ENCODE measurements at places on chromosomes 2 and 18.

GRCh38 chr2:216757532-216757931 is 62.2 kb upstream of the IGFBP5 start:
- no peak for DNase-seq

GRCh38 chr2:67802291-67802690 is 260.5 kb downstream of the C1D start:
- DNase-seq: no peak

DNA sequence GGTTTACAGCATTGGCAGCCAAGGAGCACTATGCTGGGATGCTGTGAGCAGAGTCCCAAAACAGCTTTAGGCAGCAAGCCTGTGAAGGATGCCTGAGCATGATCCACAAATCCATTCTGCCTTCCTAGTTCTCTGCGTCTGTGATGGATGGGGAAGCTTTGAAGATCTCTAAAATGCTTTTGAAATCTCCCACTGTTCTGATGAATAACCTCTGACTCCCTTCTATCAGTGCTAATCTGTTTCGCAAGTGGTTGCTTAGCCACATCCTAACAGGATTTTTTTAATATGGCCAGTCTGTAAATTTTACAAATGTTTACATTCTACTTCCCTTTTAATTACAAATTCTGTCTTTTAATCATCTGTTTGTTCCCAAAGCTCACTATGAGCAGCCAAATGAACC is 319.2 kb downstream of the GULP1 start:
- DNase-seq: no peak

DNA sequence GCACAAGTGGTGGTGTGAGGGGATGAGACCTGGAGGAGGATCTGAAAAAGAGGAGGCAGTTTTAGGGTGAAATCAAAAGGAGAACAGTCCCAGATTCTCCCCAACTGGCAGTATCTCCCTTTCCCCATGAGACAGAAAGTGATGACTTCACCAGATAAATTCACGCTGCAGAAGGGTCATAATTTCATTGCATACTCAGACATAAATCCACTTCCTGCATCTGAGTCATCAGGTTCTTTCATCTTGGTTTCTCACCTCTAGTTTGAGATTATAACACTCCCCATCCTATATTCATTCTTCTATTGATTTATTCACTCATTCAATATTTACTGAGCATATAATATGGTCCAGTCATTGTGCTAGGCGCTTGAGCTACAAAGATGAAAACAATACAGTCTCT is 64.7 kb downstream of the CCDC148 start:
- DNase-seq: no peak

GRCh38 chr2:106197878-106198277 is 3.8 kb upstream of the UXS1 start:
- DNase-seq: no peak

- DNase-seq: no peak
Observed at GRCh38 chr2:149579972-149580882, 7.3 kb downstream of the MMADHC start.

DNA sequence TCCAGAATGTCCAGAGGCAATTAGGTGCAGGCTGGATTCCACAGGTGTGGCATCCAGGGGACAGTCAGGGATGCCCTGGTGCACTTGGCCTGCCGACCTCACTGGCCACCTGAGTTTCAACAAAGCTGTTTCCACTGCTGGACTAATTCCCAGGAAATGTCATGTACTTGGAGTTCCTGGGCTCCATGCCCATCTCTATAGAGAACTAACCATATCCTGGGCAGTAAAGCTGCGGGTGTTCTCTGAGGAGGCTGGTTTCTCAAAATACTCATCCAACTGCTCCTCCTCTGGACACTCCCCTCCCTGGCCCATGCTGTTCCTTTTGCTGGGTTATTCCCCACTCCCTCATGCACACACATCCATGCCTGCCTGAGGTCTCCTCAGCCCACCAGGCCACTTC is 161.9 kb upstream of the SKOR2 start:
- no peak for DNase-seq

- no peak for DNase-seq
Observed at GRCh38 chr18:23073996-23074606, 61.2 kb upstream of the CABLES1 start.

GRCh38 chr2:42721898-42722297 is 42.0 kb downstream of the OXER1 start:
- no peak for DNase-seq

- DNase-seq: no peak
Observed at GRCh38 chr2:104816143-104816542, 37.8 kb upstream of the POU3F3 start.

- DNase-seq: no peak
Observed at GRCh38 chr18:36035253-36035652, 32.1 kb downstream of the RPRD1A start.

DNA sequence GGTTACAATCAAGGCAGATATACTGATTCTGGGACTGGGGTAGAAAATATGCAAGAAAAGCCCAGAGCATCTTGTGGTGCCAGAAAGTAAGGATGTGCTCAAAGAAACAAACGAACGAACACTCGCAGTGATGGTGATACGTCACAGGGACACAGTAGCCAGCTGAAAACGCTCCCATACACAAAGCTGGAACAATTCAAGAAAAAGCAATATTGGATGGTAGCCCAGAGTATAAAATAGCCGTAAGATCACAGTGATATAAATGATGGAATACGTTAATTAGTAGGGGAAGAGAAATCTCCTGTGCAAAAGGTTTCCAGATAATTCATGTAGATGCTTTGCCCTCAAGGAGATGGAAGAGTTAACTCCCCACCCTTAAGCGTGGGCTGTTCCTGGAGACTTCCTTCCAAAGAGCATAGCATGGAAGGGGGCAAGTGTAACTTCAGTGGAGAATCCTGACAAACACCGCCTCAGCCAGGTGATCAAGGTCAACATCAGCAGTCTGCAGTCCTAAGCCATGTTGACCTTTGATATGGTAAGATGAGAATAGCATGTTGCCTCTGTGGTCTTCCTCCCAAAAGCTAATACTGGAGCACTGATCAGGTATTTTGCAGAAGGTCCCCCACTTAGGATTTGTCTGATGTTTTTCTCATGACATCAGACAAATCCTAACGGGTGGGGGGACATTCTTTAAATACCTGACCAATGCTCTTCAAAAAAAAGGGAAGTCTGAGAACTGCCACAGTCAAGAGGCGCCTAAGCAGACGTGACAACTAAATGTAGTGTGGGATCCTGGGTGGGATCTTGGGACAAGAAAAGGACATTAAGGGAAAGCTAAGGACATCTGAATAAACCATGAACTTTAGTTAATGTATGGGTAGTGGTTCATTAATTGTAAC is 99.0 kb downstream of the NCK2 start:
- no peak for DNase-seq

GRCh38 chr18:5103693-5104092 is 93.4 kb downstream of the AKAIN1 start:
- DNase-seq: no peak

DNA sequence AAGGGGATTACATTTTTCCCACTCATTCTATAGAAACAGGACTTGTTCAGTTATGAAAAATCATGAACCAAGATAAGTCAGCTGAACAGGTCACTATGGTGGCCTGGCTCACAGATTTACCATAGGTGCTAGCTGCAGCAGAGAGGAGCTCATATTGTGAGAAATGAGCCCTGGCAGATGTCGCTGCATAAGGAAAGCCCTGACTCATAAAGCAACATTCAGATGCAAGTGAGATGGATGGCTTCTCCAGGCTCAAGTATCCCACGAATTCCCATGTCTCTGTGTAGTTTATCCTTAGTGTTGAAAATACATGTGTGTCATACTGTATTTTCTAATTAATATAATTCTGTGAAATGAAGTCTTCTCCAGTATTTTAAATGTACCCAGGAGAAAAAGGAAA is 115.0 kb upstream of the LHCGR start:
- DNase-seq: no peak

DNA sequence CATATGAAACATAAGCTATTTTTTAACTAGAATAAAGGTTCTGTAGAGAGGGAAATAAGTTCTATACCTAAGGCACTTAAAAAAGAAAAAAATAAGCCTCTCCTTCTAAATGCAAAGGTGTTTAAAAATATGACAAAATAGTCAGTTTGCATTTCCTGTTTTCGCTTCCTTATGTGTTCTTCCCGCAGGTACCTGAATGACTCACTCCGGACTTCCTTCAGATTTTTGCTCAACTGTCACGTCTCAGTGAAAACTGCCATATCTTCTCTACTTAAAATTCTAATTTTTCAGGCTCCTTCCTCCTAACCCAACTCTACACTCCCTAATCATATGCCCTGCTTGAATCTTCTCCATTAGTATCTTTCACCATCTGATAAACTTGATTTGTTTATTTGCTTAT is 1333.1 kb downstream of the LRP1B start:
- no peak for DNase-seq

DNA sequence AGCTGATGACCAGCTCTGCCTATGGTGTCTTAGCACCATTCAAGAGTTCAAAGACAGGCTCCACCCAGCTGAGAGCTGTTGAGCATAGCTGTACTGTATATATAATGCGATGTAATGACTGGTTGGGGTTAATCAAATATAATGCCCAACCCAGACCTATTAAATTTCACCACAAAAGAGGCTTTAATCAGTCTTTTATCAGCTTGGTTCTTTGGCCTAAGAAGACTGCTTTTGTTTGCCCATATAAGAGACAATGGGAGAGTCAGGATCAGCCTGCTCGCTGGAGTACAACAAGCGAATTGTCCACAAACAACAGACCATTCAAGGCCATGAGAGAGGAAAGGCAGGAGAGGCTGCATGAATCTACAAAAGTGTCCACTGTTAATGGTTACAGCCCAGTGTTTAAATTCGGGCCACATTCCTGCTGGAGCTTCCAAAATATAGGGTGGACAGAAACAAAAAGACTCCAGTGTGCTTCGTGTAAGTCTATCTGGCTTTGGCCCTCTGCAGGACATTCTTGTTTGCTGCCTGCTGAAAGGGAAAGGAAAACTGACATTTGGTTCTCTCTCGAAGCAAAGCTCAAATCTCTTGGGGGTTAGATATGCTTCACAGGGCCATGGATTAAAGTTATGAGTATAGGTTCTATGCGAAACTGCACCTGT is 299.0 kb upstream of the FBXO11 start:
- no peak for DNase-seq

DNA sequence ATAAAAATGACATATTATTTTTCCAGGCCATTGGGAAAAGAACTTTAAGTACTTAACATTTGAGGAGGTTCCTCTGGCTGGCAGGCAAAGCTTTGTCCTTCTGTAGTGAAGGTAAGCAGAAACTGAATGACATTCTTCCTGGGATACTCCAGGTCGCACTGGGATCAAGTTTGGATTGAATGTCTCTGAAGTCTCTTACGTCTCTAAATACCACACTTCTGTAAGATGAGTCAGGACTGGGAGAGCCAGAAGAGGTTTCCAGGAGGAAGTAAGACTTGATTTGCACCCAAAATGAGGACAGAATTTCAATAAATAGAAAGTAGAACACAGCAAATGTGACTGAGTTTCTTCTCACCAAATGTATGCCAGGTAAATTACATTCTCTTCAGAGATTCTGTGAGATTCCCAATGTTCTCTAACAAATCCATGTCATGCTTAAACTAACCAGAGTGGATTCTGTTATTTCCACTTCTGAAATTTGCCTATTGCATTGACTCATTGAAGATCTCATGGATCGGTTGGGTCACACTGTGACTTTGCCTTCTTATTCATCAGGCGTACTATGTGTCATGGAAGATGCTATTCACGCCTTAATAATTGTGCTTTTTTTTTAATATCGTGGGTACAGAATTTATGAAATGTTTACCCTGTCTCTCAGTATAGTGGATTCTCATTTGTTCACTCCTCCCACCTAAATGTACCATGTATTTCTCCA is 25.5 kb upstream of the VIT start:
- DNase-seq: no peak

- DNase-seq: no peak
Observed at GRCh38 chr2:179470089-179470488, 205.5 kb upstream of the SESTD1 start.

DNA sequence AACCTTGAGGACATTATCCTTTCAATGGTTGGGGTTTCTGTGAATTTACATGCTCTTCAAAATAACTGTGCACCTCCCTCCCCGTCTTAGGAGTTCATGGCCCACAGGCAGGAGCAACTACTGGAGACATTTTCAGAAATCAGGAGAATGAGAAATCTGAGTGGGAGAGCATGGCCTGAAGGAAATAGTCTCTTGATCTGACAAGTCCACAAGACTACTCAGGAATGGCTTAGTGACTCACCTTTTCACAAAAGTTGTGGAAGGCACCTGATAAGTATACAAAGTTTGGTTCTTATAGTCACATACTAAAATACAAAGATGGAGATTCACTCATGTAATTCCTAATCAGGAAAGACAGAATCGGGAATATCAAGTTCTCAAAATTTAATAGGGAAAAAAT is 83.6 kb upstream of the NCKAP5 start:
- DNase-seq: no peak

DNA sequence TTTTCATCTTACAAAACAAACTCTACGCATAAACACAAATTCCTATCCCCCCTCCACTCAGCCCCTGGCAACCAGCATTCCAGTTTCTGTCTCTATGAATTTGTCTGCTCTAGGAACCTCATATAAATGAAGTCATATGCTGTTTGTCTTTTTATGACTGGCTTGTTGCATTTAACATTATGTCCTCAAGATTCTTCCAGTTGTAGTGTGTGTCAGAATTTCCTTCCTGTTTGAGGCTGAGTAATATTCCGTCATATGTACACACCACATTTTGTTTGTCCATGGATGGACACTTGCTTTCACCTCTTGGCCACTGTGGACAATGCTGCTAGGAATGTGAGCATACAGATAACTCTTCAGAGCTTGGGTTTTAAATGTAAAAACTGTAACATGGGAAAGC is 272.1 kb downstream of the GBX2 start:
- DNase-seq: no peak

DNA sequence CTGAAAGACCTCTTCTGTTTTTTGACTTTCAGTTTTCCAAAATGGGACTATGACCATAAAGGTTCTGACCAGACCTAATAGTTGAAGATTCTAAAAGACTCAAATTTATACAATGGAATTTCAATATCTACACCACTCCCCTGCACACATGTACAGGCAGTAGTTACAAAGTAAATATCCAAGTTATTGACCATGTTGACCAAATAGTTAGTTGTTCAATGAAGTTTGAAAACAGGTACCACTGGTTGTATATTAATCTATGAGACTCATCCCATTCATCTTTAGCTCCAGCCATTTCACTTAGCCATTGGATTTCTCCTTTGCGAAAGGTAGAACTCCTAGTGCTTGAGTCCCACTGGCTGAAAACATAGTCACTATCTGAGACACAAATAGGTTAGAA is 277.4 kb downstream of the SETBP1 start:
- no peak for DNase-seq

DNA sequence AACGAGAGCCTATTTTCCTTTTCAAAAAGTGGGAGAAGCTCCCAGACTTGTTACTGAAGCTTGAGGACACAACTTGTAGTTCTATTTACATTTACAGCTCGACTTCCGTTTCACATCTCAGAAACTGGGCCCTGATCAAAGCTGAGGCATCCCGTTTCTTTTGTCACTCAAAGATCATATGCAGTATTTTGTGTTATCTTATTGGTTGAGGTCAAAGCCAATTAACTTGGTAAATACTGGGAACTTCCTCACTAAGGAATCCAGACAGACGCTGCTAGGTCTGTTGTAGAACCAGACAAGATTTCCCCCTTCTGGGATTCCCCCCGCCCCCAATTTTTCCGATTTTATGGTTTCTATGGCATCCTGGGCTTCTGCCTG is 50.3 kb downstream of the TSN start:
- no peak for DNase-seq

GRCh38 chr18:35444636-35445035 is 53.1 kb downstream of the INO80C start:
- no peak for DNase-seq

GRCh38 chr18:12076424-12077140 is 17.1 kb upstream of the ANKRD62 start:
- no peak for DNase-seq

Measured in vagina (tissue), 2 donors.